ENCODE measurements at places on chromosomes 12 and 14.

GRCh38 chr12:105214148-105214547 lies 21.8 kb downstream of the APPL2 start:
- peak; percentile 20 for DNase-seq

- DNase-seq, result no peak
Measured at GRCh38 chr12:42730291-42730690, 140.7 kb upstream of the PRICKLE1 start.

DNA sequence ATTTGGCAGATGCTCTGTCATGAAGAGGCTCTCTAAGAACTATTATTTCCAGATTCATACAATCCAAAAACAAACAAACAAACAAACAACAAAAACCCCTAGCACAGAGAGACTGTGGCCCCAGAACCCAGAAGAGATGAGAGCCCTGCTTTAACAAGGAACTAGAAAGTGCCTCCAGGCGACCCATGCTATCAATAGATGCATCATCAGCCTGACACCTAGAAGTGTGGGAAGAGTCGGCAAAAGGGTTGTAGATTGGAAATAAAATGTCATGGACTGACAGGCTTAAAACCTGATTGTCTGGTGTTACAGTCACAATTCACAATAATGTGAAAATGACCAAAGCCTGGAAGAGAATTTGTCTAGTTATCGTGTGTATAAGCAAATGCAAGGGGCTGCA lies 50.6 kb upstream of the FLRT2 start:
- DNase-seq, result no peak

- no peak for DNase-seq
Measured at GRCh38 chr12:131063960-131064359, 110.3 kb downstream of the ADGRD1 start.
